Activated CD8-positive, alpha-beta memory T cell treated with anti-CD3 and anti-CD28 coated beads for 24 hours (primary cell): ENCODE measurements at places on chromosomes 3 and 15.
A peak's percentile ranks its signal among the peaks of the same experiment; 100 is the strongest.

- DNase-seq: no peak
These were observed 25.6 kb downstream of the FAM43A start for GRCh38 chr3:194711286-194711685.

GRCh38 chr3:187377842-187378241 is 9.7 kb downstream of the RTP4 start:
- DNase-seq: no peak

- DNase-seq: peak; percentile 91
These were observed 32.1 kb downstream of the PTH1R start for GRCh38 chr3:46909535-46910161.

DNA sequence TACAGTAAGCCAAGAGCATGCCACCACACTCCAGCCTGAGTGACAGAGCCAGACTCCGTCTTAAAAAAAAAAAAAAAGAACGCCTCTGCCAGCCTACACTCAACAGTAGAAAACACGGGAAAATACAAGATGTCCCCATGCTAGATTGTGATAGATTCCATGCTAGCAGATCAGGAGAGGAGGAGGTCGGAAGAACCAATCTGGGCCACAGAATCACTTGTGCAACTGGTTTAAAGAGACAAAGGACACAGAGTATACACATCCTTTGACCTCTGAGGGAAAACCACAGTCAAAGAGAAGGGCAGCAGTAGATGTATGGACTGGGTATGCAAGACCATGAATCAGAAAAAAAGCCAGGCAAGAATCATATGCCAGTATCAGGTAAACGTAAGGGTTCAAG is 15.9 kb downstream of the TBL1XR1 start:
- DNase-seq: no peak

DNA sequence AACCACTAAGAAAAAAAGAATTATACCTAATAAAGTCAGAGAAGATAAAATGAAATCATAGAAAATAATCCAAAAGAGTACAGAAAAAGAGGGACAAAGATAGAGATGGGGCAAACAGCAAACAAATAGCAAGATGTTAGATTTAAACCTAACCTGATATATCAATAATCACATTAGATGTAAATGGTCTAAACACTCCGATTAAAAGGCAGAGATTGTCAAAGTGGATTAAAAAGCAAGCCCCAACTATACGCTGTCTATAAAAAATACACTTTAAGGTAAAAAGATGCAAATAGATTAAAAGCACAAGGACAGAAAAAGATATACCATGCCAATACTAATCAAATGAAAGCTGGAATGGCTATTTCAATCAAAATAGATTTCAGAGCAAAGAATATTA is 16.8 kb downstream of the ADPGK start:
- no peak for DNase-seq

GRCh38 chr3:61448378-61448777 is 113.0 kb upstream of the PTPRG start:
- DNase-seq: no peak

- DNase-seq: peak; percentile 52
These were observed 343.5 kb downstream of the FOXP1 start for GRCh38 chr3:71240034-71240433.

DNA sequence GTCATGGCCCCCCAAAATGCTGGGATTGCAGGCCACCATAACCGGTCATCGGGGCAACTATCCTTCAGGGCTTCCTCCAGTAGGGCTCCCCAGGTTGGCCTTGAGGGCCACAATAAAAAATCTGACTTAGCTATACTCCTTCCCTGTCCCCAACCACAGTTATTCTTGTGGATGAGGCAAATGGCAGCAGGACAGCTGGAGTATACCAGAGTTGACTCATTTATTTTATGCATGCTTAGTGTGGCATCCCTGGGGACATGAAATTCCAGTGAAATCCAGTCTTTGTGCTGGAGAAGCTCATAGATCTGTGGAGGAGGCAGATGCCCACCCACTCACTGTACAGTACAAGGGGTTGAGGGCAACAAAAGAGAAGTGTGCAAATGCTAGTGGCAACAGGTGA is 109.5 kb downstream of the RORA start:
- no peak for DNase-seq

DNA sequence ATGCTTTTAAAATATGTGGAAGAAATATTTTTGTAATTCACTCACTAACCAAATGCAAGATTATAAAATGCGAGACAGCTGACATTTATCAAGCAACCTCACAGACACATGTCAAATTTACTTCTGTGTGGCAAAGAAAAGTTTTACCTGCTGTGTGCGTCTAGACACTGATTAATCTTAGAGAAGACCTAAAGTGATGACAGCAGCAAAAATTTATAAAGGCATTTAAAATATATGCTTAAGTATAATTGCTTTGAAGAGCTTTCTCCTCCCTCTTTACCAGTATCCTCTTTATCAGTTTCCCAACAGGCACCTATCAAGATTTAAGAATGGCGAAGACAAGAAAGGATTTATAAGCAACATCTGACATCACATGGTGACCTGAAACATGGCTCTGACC is 37.3 kb downstream of the UBP1 start:
- no peak for DNase-seq

GRCh38 chr15:98735895-98736617 is 87.7 kb downstream of the IGF1R start:
- no peak for DNase-seq

GRCh38 chr15:84911879-84912660 is 27.6 kb downstream of the SLC28A1 start:
- no peak for DNase-seq

DNA sequence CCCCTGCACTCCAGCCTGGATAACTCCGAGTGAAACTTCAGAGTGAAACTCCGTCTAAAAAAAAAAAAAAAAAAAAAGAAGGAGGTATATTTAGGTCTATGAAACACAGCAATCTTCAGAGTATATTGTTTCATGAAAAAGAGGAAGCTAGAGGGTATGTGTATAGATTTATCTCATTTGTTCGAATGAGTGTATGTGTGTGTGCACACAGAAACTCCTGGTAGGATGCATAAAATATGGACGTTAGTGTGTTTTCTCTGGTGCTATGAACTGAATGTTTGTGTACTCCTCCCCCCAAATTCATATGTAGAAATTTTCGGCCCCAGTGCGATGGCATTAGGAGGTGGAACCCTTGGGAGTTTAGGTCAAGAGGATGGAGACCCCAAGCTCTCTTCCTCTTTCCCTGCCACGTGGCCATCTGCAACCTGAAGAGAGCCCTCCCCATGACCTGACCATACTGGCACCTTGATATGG is 98.6 kb upstream of the KLF13 start:
- DNase-seq: no peak

DNA sequence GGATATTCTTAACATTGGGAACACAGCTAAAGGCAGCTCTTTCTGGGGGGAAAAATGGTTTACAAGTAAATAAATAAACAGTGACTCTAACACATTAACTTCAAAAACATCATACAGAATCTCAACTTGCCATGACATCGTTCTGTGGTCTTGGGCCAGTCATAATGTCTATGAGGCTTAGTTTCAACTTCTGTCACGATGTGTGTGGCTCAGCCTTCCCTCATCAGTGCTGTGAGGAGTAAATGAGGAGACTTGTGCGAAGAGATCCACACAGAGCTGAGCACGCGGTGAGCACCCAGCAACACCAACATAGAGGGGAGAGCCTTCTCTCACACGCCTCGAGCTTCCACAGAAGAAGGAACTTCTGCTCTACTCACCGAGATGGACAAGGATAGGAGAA is 49.0 kb downstream of the DZIP1L start:
- DNase-seq: no peak

DNA sequence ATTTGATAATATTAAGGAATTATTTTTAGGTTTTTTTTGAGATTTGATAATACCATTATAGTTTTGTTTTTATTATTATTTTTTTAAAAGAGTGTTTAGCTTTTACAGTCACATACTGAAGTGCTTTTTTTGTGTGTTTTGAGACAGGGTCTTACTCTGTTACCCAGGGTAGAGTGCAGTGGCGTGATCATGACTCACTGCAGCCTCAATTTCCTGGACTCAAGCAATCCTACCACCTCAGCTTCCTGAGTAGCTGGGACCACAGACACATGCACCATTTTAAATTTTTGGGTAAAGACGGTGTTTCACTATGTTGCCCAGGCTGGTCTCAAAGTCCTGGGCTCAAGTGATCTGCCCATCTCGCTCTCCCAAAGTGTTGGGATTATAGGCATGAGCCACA is 73.0 kb downstream of the SUMF1 start:
- no peak for DNase-seq

DNA sequence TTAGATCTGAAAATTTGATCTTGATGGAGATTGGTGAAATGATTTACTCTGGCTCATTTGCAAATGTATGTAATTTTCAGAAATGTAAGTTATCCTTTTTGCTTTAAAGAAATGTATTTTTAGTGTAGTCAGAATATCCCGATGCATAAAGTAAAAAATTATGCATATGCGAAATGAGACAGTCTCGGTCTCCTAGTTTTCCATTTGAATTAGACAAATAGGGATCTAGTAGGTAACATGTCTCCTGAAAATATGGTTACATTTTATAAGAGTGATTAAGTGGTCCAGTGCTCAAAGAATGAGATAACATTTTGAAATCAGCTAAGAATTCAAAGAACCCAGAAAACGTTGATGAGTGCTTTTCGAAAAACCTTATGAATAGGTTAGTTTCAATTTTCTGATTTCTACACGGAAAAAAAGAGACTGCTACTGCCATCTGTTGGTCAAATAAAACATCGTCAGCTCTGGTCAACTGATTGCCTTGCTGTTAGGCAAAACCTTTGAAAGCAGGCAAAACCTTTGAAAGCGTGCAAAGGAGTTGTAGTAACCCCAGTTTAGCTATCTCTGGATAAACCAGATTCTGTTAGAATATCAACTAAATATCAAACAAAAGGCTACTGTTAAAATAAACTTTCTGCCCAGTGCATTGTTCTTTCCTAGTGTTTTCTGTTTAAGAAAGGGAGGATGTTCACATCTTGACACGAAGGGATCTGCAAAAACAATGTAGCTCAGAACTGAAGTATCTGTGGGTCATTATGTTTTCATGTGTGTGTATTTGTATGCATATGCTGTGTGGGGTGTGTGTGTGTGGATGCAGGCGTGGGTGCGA is 59.3 kb upstream of the CHMP2B start:
- DNase-seq: no peak

GRCh38 chr3:135622215-135622614 is 343.3 kb upstream of the PPP2R3A start:
- no peak for DNase-seq

DNA sequence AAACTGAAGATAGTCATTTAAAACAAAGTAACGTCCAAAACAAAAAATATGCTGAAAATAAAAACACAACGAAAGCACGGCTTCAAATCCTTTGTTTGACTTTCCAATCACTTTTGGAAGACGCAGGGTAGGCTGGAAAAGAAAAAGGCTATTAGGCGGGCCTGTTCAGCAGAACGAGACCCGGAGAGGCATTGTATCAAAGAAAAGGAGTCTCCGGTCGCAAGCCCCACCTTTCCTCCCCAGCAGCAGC is 691 bp downstream of the SENP7 start:
- DNase-seq: no peak

DNA sequence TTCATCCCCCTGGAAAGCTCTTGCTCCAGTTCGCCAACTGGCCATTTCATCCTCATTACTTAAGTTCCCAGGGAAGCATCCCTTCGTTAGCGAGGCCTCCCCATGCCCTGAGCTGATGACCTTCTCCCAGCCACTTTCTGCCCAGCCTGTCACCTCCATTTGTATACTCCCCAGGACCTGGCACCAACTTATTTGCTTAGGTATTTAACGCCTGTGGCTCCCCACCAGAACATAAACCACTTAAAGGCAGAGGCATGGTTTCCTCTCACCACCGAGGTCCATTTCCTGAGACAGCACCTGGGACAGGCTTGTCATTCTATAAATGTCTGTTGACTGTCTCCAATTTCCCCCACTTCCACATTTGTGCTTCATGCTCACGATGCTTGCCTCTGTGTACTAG is 189.0 kb downstream of the ZNF621 start:
- DNase-seq: no peak

- DNase-seq: no peak
These were observed 417 bp downstream of the TBCCD1 start for GRCh38 chr3:186566772-186567071.

- DNase-seq: no peak
These were observed 8.1 kb downstream of the PIAS1 start for GRCh38 chr15:68062214-68062613.

- DNase-seq: no peak
These were observed 2.2 kb downstream of the PLSCR1 start for GRCh38 chr3:146542179-146542578.

DNA sequence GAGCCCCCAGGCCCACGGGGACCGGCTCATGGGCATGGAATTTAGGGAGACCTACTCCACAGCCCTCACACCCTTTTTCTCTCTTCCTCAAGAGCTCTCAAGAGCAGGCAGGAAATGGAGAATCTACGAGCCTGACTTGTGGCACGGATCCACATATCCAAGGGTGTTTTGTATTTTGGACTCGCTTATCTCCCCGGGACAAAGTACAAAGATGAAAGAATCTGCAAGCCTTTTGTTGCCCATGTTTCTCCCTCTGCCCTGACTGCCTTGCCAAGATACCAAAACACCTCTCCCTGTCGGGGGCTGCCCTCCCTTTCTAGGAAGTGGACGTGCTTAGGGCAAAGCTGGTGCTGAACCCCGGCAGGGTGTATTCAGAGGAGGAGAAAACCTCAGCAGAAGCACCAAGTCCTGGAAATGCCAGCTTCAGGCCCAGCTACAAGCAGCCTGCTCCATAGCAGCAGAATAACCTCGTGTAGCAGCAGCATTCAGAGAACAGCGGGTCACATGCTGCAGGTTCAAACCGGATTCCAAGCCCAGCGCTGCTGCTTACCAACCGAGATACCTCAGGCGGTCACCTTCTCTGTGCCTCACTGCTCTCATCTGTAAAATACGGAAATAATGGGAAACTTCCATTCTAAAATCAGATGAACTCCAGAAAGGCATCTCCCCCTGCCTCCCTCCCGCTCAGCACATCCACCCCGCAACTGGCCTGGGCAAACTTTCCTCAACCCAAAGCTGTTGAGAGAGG is 35.2 kb downstream of the DNASE1L3 start:
- no peak for DNase-seq

DNA sequence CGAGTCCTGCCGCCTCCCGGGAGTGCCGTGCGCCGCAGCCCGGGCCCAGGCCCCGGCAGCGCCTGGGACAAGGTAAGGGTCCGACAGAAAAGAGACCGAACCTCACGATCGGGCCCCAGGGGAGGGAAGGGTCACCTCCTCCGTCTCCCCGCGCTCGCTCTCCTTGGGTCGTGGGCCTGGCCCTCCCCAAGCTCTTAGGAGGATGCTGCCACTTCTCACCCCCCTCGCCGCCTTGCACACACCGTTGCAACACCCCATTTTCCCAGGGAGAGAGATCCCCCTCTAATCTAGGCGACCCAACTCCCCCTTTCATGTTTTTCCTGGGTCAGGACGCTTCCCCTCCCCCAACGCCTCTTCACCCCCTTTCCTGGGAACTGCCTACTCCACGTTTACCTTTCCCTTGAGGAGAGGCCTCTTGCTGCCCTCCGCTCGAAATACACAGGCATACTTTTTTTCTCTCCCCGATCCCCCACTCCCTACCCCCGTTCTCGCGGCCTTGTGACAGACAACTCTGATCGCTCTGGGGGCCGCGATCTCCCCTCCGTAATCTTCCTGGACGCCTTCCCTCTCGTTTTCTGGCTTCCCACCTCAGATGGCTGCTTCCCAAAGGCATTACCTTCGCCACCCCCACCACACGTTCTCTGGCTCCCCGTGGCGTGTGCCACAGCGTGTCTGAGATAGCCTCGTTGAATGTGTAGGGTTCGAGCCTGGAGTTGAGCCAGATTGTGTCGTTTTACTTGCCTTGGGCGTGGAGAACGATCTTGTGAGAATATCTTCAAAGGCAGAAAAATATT is 688 bp downstream of the SETD5 start:
- peak; percentile 79 for DNase-seq

GRCh38 chr3:106640353-106640752 is 736.9 kb upstream of the CCDC54 start:
- DNase-seq: no peak
